ENCODE measurements at places on chromosomes 6 and 20. TPM values are rescaled to one million over a fixed set of nuclear protein-coding genes. Genes with fewer than 3 reads are reported as not detected.

DNA sequence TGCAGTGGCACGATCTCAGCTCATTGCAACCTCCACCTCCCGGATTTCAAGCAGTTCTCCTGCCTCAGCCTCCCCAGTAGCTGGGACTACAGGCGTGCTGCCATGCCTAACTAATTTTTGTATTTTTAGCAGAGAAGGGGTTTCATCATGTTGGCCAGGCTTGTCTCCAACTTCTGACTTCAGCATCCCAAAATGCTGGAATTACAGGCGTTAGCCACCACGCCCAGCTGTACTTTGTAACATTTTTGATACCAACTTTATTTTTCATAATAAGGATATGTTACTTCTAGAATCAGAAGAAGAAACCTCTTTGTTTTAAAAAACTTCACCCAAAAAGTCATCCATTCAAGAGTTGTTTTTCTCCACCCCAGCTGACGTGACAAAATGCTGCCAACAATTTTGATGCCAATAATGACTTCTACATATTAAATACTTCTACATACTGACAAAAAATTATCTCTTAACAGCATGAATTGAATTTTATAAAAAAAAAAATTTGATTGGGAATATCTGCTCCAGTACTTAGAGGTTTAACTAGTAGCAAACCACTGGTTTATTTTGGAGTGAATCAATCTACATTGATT is 22.5 kb upstream of the PRIM2 start:
- DNase-seq: no peak

DNA sequence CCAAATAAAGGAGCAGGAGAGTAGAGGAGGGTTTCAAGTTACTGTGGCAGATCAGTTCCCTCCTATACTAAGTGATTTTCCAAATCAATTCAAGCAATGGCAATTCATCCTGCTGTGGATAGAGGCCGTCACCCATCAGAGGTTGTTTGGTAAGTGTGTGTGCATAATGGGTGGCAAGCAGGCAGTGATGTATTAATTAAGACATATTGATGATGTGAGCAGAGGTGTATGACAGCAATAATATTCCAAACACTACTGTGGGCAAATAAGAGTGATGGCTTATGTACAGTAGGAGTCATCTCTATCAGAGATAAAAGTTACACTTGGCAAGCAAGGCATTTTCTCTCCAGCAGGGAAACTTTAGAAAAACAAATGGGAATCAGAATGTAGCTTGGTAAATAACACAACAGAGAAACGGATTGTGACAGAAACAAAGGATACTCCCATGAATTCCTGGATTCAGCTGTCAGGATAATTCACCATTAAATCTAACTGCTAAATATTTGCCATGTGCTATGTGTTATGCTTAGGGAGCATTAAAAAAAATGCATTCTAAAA is 196.3 kb downstream of the KHDC1L start:
- no peak for DNase-seq

GRCh38 chr6:54307439-54307910 is 766 bp upstream of the TINAG start:
- no peak for DNase-seq

- no peak for DNase-seq
Measured at GRCh38 chr6:139137706-139138105, 2.8 kb downstream of the HECA start.

GRCh38 chr20:20491784-20492264 is 123.9 kb downstream of the INSM1 start:
- DNase-seq: no peak

DNA sequence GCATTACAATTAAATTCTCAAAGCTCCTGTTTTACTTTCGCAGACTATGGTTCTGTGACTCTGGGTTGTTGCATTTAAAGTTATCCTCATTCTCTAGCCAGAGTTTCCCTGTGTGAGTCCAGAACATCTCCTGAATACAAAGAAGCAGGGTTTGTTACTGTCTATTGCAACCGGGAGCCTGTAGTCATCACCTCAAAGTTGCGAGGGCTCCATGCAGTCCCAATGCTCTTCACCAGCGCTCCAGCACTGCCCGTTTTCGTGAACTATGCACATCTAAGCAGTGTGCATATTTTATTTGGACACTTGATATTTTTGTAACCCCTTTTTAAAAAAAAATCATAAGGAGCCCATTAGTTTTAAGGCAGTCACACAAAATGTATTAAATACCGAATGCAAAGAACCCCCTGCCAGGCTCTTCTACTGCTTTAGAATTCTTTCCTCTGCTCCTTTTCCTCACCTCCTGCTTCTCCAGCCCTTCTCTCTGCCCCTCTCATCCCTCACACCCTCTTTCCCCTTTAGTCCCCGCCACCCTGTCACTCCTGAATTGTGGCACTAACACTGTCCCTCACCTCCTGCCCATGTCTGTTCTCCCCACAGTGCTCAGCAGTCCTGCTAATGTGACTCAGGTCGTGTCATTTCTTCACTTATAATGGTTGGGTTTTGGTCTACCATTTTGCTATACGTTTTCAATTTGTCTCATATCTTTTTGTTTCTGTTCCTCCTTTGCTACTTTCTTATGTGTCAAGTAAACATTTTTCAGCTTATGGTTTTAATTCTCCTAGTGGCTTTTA is 1.1 kb upstream of the HLA-C start:
- no peak for DNase-seq

Gene OPRM1
- 21.9 TPM for total RNA-seq

DNA sequence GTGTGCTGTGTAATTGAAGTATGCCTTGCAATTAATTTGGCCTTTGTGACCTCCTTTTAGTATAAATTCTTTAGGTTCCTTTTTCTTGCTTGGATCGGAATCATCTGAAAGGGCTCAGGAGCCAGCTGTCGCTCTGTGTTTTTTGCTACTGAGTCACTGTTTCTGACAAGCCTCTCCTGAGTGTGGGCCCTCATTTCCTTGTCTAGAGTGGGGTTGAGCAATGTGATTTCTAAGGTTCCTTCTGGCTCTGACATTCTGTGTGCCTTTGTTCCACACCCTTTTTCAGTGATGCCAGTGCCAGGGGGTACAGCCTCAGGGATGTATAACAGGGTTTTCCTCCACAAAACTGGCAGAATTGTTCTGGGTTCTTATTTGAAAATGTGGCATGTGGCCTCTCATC is 26.5 kb downstream of the DAAM2 start:
- no peak for DNase-seq

Gene ADAT2
- total RNA-seq: 3.4 TPM

Gene MYLK4
- 5.1 TPM for total RNA-seq

- DNase-seq: no peak
Measured at GRCh38 chr20:7708782-7709181, 231.5 kb downstream of the HAO1 start.
